ENCODE measurements at places on chromosomes 12 and 14.

GRCh38 chr14:90577661-90578282 lies 180.9 kb downstream of the CALM1 start:
- peak; percentile 75 for DNase-seq

DNA sequence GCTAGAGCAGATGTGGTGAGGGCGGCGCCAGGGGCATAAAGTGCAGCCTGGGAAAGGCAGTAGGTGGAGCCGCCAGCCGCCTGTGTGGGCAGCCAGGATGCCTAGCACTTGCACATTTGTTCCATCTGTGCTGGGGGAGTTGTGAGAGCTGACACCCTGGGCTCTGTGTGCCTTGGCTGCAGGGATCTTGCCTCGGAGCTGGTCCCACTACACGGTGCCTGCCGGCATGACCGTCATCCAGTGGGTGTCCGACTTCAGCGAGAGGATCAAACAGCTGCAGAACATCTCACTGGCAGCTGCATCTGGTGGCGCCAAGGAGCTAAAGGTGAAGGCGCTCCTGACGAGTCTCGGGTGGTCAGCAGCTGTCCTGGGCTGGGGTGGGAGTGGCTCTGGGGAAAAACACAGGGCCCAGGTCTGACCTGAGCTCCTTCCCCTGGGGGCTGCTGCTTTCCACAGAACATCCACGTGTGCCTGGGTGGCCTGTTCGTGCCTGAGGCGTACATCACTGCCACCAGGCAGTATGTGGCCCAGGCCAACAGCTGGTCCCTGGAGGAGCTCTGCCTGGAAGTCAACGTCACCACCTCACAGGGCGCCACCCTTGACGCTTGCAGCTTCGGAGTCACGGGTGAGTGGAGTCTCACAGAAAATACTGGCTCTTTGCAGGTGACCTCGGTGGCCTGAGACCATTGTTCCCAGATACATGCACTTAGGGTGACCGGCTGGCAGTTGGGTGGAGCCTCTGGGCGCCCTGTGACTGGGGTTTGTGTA lies 37.4 kb downstream of the HSP90AA1 start:
- no peak for DNase-seq

DNA sequence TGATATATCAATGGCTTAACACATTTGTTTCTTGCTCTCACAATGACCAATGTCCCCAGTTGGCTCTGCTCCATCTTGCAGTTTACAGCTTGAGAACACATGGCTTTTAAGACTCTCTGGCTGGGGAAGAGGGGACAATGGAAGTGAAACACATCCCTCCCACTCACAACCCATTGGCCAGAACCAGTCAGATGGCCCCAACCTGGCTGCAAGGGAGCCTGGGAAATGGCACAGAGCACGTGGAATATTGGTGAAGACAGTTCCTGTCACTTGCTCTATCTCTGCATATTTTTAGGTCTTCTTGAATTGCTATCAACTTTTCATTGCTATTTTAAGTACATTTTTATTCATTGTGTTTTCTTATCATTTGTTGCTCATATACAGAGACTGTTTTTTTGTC lies 345.4 kb downstream of the MED13L start:
- no peak for DNase-seq

DNA sequence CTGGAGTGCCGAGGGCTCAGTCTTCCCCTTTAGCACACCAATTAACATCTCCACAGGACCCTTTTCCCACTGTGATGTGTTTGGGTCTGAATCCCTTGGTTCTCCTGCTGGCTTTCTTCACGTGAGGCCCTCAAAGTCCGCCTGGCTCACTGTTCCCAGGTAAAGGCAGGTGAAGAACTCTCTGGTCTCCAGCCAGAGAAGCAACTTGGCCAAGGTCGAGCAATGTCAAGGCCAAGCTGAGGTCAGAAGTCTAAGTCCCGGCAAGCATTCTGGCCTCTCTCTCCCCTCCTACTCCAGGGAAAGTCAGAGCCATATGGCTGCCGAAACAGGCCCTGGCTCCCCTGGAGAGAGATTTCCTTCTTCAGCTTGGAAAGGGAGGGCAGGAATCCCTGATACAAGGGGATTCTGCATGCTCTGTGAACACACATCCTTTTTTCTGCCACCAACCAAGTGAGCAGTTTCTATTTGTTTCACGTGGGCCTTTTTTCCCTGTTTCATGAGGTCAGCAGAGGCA lies 61.4 kb upstream of the ESRRB start:
- DNase-seq = no peak

- DNase-seq = no peak
These were observed 1482.7 kb downstream of the AACS start for GRCh38 chr12:126547905-126548304.

DNA sequence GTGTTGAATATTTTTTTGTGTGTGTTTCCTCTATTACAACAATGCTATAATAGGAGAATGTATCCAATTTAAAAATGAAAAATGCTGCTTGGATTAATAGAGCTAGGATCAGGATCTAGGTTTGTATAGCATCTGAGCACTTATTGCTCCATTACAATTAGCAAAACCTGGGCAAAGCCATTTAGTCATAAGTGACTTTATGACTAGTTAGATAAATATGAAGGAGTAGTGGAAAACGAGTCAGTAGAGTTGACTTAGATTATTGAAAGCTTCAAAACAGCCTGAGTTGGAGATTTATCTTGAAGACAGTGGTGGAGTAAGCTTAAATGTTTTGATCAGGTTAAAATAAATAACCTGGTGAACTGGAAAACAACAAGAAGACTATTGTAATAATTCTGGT lies 2.8 kb downstream of the MED21 start:
- DNase-seq = no peak

DNA sequence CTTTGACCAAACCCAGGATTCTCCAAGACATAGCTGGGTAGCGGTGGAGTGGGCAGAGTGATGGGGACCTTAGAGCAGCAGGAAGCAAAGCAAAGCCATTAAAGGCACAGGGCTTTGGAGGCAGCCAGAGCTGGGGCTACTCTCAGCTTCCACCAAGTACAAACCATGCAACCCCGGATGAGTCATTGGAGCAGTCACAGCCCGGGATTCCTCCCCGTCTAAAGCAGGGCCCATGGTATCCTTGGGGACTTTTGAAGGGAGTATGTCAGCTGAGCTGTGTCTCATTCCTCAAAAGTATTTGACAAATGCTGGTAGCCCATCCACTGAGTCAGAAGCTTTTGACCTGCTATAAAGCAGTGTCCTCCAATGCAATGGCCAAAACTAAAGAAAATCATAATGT lies 9.7 kb upstream of the IFI27 start:
- DNase-seq = no peak

GRCh38 chr12:67887065-67887464 lies 102.2 kb upstream of the IFNG-AS1 start:
- no peak for DNase-seq

GRCh38 chr12:19196959-19197630 lies 67.6 kb downstream of the PLEKHA5 start:
- no peak for DNase-seq

DNA sequence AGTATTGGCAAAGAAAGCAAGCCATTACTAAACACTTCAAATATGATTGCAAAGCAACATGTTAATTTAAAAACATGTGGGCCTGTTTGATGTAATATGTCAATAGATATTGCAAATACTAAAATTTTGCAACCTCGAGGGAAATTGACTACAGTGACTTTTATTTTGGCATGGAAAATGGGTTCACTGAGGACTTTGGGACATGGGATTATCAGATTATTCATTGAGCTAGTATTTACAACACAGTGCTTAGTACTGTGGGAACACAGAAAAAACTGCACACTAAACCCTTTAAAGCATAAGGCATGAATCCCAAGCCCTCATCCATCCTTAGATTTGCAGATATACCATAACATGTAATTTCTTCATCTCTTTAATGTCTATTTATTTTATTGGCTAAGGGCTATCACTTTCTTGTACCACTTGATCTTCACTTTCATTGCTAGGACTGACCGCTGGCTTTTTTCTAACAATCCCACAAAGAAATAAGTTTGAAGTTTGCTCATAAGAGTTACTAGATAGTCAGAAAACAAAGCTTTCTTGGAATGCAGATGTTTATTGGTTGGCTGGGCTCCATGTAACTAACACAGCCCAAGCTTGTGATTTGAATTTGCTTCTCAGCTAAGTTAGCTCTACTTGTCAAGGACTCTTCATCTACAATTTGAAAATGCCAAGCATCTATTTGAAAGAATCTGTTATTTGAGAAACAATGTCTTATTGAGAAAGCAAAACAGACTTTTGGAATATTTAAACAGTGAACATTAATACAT lies 48.7 kb downstream of the PPFIBP1 start:
- DNase-seq = no peak

GRCh38 chr12:69732088-69732487 lies 6.6 kb upstream of the RAB3IP start:
- no peak for DNase-seq

DNA sequence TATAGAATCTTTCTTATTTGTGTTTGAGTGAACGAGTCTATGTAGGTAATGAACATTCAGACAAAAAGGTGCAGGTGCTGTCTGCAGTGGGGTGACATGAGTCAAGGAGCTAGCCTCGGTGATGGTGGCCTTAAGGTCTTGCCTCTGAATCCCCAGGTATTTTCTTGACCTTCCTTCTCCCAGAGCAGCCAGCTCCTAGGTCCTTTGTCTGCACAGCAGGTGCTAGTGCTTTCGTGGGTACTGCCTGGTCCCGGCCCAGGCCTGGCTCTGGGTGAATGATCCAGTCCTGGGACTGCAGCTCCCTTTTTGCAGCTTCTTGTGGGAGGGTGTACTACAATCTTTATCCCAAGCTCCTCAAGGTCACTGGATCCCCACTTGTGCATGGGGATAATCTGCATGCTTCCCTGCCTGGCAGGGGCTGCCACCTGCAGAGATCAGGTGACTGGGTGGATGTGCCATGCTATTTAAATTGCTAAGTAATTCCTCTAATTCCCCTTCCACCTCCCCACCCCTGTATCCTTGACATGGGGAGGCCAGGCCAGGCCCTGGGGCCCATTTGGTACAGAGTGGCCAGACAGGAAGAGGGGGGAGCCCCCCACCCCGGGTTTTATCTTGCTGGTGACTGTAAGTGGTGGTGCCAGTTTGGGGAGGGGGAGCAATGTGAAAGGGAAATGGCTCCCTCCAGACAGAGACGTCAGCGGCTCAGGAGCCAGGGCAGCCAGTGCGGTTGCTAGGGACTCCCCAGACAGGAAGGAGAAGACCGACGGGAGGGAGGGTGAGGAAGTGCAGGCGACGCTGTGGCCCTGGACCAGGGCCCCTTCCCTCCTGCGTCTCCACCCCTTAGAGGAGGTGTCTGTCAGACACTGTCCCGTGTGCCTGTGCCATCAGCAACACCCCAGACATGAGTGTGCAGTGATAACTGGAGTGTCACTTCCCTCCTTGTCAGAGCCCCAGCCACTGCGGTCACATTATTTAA lies 6.7 kb downstream of the VASH1 start:
- peak; percentile 79 for DNase-seq

- peak; percentile 57 for DNase-seq
These were observed 39.1 kb downstream of the CORO1C start for GRCh38 chr12:108691998-108692808.

DNA sequence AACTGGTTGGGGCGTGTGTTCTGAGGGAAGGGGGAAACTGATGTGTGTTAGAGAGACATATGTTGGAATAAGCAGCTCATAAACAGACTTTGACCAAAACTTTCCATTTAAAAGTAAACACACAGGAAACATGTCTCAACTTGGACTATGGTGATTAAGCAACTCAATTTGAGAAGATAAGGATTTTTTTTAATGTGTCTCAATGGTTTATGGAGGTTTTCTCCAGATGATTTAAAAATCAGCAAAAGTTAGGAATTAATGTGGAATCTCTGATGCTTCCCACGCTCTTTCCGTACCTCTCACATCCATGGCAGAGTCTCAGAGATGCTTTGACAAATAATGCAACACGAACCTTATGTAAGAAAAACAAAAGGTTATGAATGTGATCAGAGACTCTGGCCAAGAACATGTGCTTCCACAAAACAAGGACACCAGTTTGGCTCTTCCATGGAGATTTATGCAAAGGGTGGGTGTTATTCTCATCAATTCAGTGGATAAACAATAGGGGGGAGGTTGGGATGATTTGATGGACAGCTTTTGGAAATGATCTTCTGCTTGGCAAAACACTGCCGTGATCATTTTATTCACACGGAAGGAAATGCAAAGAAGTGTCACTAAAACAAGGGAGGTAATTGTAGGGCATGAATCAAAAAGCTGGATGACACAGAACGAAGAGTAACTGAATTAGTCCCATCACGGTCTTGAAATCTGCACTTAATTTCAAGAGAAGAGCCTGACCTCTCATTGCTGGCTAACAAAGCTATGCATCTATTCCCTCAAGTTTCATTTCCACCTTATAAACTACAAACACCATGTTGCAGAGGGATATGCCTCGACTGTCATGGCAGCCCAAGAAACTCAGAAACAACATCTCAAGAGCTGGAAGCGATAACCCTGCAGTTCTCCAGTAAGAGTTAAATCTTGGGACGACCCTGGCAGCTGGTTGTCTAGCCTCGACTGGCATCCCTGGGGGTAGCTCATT lies 76.5 kb downstream of the FOXN3 start:
- DNase-seq = no peak

Measured in Right ventricle myocardium superior (tissue), 1 donor.